SW 1271 (cell line): ENCODE measurements at places on chromosomes 6 and 20.

- no peak for DNase-seq
Observed at GRCh38 chr20:25984933-25985332, 288.3 kb upstream of the ZNF337 start.

GRCh38 chr20:35721219-35721618, 20.8 kb downstream of the RBM39 start:
- DNase-seq: no peak

GRCh38 chr6:132995432-132995831, 181.1 kb downstream of the RPS12 start:
- DNase-seq: no peak

DNA sequence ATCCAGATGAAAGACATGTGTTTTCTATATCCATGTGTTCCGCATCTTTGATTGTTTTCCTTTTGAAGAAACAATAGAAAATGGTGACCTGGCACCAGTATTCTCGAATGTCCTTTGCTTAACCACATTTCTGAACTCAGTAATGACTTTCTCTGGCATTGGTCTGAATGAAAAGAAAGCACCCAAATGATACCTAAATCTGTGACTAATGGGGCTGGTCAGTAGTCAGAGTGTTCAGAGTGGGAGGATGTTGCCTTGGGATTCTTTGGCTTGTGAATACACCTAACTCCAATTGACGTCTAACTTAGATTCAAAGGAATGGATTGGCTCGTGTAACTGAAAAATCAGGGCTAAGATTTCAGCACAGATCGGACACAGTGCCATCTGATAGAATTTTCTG, 27.1 kb downstream of the PARD6B start:
- no peak for DNase-seq

- no peak for DNase-seq
Observed at GRCh38 chr6:56534680-56535419, 107.8 kb downstream of the DST start.

- DNase-seq: no peak
Observed at GRCh38 chr6:4935486-4935885, 68.4 kb downstream of the RPP40 start.

GRCh38 chr6:147675281-147675680, 166.8 kb downstream of the SAMD5 start:
- no peak for DNase-seq

DNA sequence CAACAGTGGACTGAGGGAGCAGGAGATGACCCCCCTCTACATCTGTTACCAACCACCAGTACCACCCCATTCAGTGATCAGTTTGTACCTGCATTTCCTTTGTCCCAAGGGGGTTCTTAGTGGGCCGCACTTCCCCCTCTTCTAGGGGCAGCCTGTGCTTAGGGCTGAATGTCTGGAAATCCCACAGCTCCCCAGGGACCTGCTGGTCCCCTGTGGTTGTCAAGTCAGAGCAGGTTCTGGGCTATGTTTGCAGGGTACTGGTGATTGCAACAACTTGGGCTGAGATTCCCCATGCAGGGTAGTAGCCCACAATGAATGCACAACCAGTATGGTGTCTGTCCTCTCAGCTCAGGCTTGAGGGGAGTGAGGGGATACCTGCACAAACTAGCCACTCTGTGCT, 39.7 kb upstream of the COL10A1 start:
- no peak for DNase-seq
